ENCODE measurements at places on chromosomes 3 and 15. TPM values are rescaled to one million over a fixed set of nuclear protein-coding genes. Genes with fewer than 3 reads are reported as not detected.
A peak's percentile ranks its signal among the peaks of the same experiment; 100 is the strongest.

DNA sequence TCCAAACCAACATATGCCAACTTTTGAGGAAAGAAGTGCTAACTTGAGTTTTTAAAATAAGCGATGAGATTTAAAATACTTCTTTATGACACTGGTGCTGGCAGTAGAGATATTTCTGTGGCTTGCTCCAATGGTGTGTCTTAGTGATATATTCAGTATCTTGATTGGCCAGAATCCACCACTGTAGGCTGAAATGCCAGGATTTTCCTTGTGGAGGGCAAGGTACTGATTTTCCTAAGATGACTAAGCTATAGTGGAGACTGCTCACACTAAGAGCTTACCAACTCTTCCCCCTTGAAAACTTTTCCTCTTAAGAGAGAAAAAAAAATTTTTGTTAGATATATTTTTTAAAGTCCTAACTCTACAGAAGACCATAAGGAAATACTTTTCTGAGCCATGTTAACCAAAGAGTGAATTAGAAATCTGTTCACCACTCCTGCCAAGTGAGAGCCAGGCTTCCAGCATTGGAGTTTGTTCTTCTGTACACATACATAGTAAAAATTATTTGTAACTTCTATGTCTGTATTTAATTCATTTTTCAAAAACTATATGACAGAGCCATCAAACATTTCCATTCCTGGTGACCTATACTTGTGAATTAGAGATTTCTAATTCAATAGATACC lies 109.1 kb downstream of the PPP2R3A start:
- no peak for DNase-seq

DNA sequence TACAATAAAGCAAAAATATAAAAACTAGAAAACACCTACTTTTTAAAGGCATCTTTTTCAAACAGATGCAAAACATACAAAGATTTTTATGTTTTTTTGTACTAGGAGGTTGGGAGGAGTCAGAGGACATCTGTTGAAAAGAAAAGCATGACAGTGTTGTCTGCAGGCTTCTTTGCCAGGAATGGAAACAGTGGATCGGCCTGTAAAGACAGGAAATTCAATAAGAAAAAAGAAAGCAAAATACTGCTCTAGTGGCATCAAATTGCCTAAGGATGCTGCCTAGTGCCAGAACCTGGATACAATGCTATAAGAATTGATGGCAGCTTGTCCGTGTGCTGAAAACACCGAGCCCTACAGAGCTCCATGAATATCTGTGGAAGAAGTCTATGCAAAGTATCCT lies 69.9 kb downstream of the TBC1D5 start:
- peak; percentile 18 for DNase-seq

GRCh38 chr3:126019683-126020082 lies 50.7 kb downstream of the ROPN1B start:
- DNase-seq, result no peak

Gene MAP1A
- total RNA-seq, result 61.2 TPM

DNA sequence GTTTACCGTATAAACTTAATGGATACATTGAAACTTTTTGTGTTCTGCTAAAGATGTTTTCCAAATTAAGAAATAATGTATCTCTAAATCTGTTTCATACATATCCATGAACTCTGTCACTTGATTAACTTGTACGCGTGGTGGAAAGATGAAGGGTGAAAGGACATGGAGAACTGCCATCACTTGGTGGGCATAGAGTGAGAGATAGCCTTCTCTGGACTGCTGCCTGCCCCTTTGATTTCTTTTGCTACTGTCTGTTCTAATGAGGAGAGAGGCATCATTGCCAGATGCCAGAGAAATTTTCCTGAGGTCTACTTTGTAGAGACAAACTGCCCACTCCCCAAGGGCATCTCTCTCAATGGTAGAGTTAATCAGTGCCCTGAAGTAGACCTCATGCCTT lies 120.5 kb downstream of the SLMAP start:
- DNase-seq, result no peak

Gene GOLGA6L10
- total RNA-seq, result 0.80 TPM
